ENCODE measurements at places on chromosomes 16 and 17.

DNA sequence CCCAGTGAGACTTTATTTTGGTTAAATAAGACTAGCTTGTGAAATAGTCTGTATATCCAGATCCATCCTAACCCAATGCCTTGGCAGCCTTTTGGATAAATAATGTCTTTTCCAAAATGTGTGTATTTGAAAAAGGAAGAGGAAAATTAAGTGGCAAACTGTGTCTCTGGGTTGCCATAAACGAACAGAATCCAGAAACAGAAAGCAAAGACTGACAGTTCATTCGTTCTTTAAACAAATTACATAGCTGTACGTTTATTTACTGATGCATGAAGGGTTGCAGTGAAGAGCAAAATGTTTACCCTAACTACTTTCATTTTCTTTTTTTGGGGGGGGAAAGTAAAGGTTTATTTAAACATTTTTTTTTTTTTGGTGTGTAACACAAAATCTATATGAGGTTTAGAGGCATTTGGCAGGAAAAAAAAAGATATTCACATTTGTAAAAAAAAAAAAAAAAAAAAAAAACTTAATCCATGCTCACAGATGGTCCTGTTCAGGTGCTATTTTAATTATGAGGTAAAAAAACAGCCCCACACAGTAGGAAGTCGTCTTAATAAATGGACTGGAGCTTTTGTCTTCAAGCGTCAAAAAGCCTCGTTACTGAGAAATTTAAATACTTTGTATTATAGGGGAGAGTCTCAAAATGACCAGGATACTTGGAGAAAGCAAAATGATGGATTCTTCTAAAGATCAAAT lies 245.9 kb downstream of the FTO start:
- H3K36me3 ChIP-seq, result no peaks in the 10 kb centered on the region
- H3K27ac ChIP-seq, result peak overlapping the region; percentile 54
- peaks cover 18% of the 10 kb centered on the region for H3K4me1 ChIP-seq
- H3K27me3 ChIP-seq, result no peaks in the 10 kb centered on the region

DNA sequence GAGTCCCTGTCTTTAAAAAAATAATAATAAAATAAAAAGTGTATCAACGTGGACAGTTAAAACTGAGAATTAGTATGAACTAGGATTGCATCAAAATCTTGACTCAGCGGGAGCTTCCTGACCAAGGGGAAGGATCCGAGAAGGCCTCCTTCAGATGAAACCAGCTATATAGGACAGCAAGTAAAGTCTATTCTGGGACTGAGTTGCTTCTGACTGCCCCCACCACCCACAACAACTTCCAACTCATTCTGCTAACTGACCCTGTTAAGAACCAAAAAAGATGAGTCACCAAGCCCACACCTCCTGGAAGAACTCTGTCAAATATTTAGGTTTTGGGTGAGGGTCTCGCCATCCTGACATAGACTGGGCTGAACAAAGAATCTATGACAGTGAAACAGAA lies 24.9 kb downstream of the MPP3 start:
- DNase-seq, result no peak
- no peaks in the 10 kb centered on the region for H3K4me1 ChIP-seq
- no peak overlapping the region for H3K4me3 ChIP-seq
- no peaks in the 10 kb centered on the region for H3K27me3 ChIP-seq
- no peaks in the 10 kb centered on the region for H3K36me3 ChIP-seq
- no peak overlapping the region for H3K27ac ChIP-seq

- no peak overlapping the region for H3K4me3 ChIP-seq
- no peak for DNase-seq
- H3K27me3 ChIP-seq, result no peaks in the 10 kb centered on the region
- no peak overlapping the region for H3K27ac ChIP-seq
- no peaks in the 10 kb centered on the region for H3K36me3 ChIP-seq
Observed at GRCh38 chr17:78284146-78284545, 52.7 kb downstream of the TMEM235 start.

DNA sequence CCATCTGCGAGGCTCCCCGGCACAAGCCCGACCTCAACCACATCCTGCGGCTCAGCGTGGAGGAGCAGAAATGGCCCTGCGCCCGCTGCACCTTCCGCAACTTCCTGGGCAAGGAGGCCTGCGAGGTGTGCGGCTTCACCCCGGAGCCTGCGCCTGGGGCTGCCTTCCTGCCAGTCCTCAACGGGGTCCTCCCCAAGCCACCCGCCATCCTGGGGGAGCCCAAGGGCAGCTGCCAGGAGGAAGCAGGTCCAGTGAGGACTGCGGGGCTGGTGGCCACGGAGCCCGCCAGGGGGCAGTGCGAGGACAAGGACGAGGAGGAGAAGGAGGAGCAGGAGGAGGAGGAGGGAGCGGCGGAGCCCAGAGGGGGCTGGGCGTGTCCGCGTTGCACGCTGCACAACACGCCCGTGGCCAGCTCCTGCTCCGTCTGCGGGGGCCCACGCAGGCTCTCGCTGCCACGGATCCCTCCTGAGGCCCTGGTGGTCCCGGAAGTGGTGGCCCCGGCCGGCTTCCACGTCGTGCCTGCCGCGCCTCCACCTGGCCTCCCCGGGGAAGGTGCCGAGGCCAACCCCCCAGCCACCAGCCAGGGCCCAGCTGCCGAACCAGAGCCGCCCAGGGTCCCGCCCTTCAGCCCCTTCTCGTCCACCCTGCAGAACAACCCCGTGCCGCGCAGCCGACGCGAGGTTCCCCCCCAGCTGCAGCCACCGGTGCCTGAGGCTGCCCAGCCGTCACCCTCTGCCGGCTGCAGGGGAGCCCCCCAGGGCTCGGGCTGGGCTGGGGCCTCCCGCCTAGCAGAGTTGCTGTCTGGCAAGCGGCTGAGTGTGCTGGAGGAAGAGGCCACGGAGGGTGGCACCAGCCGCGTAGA lies 13.1 kb upstream of the PRR35 start:
- H3K27me3 ChIP-seq, result no peaks in the 10 kb centered on the region
- H3K4me1 ChIP-seq, result no peaks in the 10 kb centered on the region
- no peak overlapping the region for H3K27ac ChIP-seq
- H3K36me3 ChIP-seq, result no peaks in the 10 kb centered on the region
- peak; percentile 52 for DNase-seq

DNA sequence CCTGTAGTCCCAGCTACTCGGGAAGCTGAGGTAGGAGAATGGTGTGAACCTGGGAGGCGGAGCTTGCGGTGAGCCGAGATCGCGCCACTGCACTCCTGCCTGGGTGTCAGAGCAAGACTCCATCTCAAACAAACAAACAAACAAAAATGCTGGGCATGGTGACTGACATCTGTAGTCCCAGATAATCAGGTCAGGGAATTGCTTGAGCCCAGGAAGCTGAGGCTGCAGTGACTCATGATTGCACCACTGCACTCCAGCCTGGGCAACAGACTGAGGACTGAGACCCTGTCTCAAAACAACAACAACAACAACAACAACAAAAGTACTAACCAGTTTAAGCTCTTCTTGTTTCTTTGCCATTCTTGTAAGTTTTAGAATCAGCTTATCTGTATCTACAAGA lies 383.0 kb upstream of the PMFBP1 start:
- no peak overlapping the region for H3K4me3 ChIP-seq
- H3K27ac ChIP-seq, result no peak overlapping the region
- no peak for DNase-seq
- H3K36me3 ChIP-seq, result no peaks in the 10 kb centered on the region

GRCh38 chr17:34478244-34478643 lies 101.1 kb upstream of the TMEM132E start:
- H3K36me3 ChIP-seq, result no peaks in the 10 kb centered on the region
- no peak for DNase-seq
- H3K27ac ChIP-seq, result no peak overlapping the region
- H3K4me3 ChIP-seq, result no peak overlapping the region
- H3K27me3 ChIP-seq, result no peaks in the 10 kb centered on the region

DNA sequence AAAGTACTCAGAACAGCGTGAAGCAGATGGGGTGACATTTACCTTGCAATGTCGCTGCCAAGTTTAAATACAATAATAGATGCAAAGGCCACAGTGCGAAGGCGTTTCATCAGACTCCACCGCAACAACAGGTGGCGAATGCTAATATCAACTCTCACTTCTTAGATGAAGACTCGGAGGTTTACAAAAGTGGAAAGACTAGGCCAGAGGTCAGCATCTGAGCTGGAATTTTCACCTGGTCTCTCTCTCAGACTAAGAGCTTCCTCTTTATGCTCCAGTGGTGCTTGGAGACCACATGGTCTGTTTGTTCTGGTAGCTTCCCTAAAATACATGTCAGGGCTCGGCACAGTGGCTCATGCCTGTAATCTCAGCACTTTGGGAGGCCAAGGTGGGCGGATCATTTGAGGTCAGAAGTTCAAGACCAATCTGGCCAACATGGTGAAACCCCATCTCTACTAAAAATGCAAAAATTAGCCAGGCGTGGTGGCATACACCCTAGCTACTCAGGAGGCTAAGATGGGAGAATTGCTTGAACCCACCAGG lies 169.1 kb downstream of the XYLT1 start:
- peaks cover 77% of the 10 kb centered on the region for H3K4me1 ChIP-seq
- no peaks in the 10 kb centered on the region for H3K27me3 ChIP-seq
- H3K27ac ChIP-seq, result peak overlapping the region; percentile 89
- H3K36me3 ChIP-seq, result no peaks in the 10 kb centered on the region

Measured in B cell (primary cell).